DMS79 (cell line): ENCODE measurements at places on chromosomes 1 and 21.

DNA sequence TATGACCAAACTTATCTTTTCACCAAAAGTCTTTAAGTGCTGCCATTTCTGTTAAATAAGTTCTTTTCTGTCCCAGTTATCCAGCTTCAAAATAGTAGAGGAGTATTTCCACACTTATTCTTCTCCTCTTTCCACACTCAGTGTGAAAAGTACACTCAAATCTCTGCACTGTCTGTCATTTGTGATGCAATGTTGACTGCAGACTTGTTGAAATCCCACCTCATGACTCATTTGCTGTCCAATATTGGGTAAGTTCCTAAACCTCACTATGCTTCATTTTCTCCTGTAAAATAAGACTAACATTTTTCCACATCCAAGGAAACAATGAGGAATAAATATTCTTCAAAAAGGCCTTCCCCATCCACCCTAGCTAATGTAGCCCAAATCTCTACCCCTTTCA lies 17.5 kb downstream of the LRRIQ3 start:
- no peak for DNase-seq

GRCh38 chr1:209655411-209656231 lies 3.4 kb upstream of the LAMB3 start:
- DNase-seq, result no peak

DNA sequence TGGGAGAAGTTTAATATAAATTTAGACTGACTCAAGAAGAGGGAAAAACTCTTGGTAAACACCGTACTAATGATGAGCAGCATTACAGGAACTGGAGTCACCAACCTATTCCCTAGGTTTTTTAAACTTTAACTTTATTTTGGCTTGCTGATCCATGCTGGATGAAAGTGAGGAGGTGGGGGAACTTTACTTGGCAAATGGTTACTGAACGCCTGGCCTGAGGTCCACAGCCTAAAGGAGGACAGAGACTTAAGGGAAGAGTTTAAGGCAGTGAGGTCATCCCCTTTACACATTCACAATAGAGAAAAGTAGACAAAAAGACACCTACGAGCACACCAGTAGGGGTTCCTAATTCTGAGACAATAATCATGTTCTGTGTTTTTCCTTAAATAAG lies 25.6 kb upstream of the A3GALT2 start:
- DNase-seq, result no peak

DNA sequence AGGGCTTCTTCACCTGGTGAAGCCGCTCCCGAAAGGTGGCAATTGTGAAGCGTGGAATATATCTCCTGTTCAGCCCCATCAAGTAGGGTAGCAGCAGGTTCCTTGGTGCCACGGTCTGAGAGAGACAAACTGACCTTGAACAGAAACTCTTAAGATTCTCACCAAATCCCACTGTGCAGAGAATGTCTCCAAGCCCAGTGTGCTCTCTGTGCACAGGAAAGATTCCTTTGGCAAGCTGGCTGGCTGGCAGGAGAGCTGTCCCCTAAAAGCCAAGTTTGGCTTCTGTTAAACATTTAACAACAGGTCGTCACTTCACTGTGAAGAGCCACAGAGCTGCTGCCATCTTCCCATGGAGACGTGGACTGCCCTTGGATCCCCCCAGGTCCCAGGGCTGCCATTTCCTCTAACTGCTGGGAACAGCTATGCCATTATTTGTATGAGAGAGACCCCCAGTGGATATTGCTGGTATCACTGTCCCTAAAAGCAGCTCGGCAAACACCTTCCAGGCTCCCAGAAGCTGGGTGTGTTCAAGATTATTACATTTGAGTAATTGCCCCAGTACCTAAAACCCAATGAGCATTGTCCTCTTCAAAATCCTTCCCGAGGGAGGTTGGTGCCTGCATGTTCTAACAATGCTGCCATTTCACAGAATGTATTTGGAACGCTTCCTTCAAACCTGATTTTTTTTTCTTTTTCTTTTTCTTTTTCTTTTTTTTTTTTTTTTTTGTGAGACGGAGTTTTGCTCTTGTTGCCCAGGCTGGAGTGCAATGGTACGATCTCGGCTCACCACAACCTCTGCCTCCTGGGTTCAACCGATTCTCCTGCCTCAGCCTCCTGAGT lies 71.8 kb downstream of the CD58 start:
- DNase-seq, result peak; percentile 55

DNA sequence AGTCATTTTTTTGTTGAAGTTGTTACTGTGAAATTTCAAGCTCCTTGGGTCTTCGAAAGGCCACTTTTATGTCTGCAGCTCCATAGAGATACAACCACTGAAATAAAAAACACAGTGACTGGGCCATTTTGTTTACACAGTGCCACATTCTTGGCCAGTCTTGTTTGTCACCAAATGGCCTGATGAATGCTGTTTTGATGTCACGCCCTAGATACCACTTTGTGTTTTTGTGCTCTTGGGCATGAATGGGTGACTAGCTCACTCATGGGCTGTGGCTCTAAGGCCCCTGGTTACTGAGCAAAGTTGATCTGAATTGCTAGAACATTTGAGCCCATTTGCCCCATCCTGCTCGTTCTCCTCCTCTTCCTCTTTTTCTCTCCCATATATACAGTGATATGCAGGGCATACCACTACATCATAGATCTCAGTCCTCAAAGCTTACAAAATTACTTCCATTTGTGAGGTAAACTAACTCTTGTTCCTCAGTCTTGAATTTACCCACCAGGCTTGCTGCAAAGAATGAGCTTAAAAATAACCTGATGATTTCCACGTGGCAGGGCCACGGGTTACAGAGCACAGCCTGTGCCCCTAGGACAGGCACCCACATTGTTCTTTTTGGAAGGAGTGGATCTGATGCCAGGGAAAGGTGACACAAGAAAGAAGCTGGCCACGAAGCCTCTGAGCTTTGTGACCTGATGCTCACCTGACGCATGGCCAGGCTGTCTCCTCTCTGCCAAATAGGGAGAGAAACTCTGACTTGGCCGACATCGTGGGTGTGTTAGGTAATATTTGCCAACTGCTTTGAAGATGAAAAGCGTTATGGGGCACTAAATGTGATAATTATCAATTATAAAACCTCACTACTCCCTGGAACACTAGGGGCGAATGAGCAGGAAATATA lies 92.4 kb downstream of the RUNX1 start:
- DNase-seq, result no peak

- DNase-seq, result no peak
Measured at GRCh38 chr1:15282810-15283474, 35.9 kb downstream of the FHAD1 start.
